ENCODE measurements at places on chromosomes 7 and 10.

DNA sequence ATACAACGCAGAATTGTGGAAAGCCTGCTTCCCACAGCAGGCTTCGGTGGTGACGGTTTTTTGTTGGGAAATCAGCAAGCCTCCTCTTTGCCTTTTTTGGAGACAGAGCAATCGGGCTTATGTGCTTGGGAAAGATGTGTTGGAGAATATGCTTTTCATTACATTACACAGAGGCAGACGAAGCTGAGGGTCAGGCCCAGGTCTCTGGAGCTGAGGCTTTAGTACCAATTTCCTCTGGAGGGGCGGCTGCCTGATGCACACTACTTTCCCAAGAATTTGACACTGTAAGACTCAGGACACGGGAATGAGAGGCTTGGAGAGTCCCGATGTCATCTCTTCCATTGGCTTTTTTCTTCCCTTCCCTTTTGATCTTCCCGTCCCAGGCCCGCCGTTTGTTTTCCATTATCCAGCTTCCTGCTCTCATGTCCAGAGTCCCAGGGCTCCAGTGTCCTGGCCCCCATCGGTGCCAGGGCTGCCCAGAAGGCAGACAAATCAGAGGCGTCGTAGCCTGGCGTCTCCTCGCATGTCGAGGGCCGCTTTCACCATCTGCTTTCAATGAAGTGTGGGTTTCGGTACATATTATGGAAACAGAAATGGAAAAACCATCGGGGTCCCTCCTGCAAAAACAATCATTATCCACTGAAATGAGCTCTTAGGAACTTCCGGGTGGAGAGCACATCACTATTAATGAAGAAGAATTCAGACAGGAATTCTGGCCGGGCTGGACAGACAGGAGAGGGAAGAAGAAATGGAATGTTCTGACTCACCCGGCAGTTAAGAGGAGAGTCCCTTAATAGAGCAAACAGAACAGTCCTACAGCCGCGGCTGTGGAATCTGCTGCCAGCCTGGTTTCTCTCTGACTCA lies 123.0 kb upstream of the JCAD start:
- peak; percentile 79 for DNase-seq

DNA sequence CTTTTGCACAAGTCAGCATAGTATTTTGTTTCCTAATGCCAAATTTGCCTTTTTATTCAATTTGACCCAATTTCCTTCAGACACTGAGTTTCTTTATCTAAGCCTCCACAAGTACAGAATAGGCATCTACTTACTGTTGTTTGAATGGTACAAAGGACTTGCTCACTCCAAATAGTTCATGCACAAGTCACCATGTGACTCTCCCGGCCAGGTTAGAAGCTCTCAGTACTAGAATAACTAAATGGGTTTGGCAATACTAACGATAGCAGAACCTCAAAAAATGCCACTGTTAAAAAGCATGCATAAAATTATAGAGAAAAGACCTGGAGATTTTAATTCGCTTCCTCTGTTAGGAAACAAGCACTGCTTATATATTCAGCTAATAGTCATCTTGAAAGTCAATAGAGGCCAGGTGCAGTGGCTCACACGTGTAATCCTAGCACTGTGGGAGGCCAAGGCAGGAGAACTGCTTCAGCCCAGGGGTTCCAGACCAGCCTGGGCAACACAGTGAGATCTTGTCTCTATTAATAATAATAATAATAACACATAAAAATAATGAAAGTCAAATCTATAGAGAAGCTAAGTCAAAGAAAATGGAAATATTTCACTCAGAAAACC lies 335.8 kb upstream of the MBL2 start:
- no peak for DNase-seq

DNA sequence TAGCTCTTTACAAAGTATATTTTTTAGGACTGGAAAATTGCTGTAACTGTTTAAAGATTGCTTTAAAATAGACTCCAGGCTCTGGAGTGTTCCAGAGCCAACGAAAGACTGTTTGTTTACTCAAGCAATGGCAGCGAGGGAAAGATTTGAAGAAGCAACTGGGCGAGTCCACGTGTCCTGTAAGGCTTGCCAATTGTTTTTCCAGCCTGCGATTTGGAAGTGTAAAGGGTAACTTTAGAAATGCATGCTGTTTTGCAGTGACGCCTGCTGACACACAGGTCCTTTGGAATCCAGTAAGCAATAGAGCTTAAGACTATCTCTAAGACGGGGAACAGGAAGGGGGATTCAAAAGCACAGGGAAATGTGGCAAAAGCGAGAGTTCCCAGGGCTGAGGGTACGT lies 55.8 kb downstream of the TACC2 start:
- no peak for DNase-seq

DNA sequence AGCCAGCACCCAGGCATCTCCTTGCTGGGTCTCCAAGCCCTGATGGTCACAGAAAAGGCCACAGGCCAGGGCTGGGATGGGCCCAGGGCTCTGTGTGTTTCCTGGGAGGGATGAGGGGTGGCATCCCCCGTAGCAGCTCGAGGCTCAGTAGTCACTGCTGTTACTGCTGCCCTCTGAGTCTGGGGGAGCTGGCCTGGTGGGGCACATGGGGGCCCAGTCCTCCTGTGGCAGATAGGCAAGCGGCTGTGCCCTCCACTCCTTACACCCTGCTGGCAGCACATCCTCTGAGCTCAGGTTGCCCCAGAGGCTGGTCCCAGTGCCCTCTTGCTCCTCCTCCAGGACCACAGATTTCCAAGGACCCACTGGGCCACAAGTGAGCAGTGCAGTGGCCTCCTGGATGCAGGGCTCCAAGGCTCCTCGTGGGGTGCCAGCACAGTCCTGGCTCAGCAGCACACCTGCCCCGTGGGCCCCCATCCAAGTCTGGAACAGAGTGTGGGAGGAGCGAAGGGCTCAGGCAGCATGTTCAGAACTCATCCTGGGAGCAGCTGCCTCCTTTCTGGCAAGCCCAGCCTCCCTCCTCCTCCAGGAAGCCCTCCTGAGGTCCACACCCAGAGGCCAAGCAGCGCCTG lies 31.5 kb upstream of the TUBB8 start:
- DNase-seq = no peak

- no peak for DNase-seq
Measured at GRCh38 chr7:134527979-134528371, 608 bp downstream of the AKR1B10 start.
